ENCODE measurements at places on chromosomes 16 and 17. TPM values are rescaled to one million over a fixed set of nuclear protein-coding genes. Genes with fewer than 3 reads are reported as not detected.

KRTAP4-3 gene
- polyA plus RNA-seq, result not detected

NPIPB2 gene
- polyA plus RNA-seq, result 5.6 TPM

PRRT2 gene
- polyA plus RNA-seq, result 244 TPM

TVP23A gene
- polyA plus RNA-seq, result 27.3 TPM

TLCD2 gene
- polyA plus RNA-seq, result 1.4 TPM

CCL4 gene
- 8.4 TPM for polyA plus RNA-seq
